NCI-H774 (cell line): ENCODE measurements at places on chromosomes 6 and 20.

GRCh38 chr6:105022416-105022815 is 65.5 kb downstream of the LIN28B start:
- no peak for DNase-seq

- no peak for DNase-seq
Measured at GRCh38 chr20:24734139-24734538, 214.9 kb upstream of the CST7 start.

DNA sequence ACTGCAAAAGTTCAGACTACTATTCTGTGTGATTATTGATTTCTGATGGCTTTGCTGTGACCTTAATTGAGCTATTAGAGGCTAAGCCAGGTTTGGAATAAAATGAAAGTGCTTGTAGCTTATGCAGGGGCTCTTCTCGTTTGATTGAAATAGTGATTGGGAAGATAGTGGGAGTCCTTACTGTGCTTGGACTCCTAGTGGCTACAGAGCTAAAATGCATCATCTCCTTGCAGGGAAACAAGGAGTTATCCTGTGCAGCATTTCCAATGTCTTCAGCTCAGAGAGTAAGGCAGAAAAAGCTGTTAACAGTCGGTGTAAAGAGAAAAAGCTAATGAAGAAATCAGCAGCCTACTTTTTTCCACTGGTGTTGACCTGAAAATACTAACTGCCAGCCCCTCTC is 173.5 kb downstream of the SLC35F1 start:
- DNase-seq, result no peak

DNA sequence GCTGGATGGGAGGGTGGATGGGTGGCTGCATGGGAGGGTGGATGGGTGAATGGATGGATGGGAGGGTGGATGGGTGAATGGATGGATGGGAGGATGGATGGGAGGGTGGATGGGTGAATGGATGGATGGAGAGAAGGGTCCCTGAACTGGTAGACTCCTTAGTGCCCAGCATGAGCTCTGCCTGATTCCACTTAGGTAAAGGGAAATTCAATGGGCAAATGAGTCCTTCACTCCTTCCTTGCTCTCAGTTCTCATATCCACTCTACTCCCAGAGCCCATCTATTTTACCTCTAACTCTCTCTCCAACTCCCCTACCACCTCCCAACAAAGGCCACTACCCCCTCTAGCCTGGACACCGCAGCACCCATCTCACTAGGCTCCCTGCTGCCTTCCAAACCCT is 29.2 kb upstream of the NOL4L start:
- DNase-seq, result no peak
